ENCODE measurements at places on chromosomes 1 and 21.

DNA sequence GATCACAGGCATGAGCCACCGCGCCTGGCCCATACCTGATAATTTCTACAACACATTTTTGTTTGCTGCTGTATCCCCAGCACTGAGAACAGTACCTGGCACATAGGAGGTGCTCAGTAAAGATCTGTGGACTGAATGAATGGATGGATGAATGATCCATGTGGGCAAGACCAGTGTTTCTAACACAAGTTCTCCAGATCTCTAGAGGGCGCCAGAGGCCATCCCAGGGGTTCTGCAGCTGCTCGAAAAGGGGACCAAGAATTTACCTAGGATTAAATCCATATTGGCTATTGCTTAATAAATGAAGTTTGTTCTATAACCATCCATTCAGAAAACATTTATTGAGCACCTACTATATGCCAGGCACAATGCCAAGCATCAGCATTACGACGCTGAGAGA is 167.7 kb downstream of the ACTL8 start:
- DNase-seq: peak; percentile 1

- peak; percentile 17 for DNase-seq
Observed at GRCh38 chr1:67052741-67053534, 1.0 kb downstream of the SLC35D1 start.

GRCh38 chr21:37765221-37765900 is 150.9 kb downstream of the KCNJ6 start:
- no peak for DNase-seq

- DNase-seq: no peak
Observed at GRCh38 chr1:39082811-39083576, 56.8 kb downstream of the NDUFS5 start.

- no peak for DNase-seq
Observed at GRCh38 chr1:38502758-38503157, 356.8 kb downstream of the RRAGC start.
